ENCODE measurements at places on chromosomes 11 and 22. TPM values are rescaled to one million over a fixed set of nuclear protein-coding genes. Genes with fewer than 3 reads are reported as not detected.

GRCh38 chr22:24728790-24729637 lies 45.5 kb downstream of the PIWIL3 start:
- DNase-seq = no peak

GRCh38 chr11:60905047-60905446 lies 1.3 kb downstream of the PRPF19 start:
- DNase-seq = no peak

The SLC22A9 gene
- total RNA-seq = not detected

The CYP2D6 gene
- 2.3 TPM for total RNA-seq

The ARHGAP42 gene
- total RNA-seq = 35.5 TPM

The MOV10L1 gene
- total RNA-seq = not detected

- no peak for DNase-seq
Measured at GRCh38 chr11:57275582-57275981, 38.5 kb upstream of the APLNR start.

The TRIM21 gene
- total RNA-seq = 15.6 TPM

DNA sequence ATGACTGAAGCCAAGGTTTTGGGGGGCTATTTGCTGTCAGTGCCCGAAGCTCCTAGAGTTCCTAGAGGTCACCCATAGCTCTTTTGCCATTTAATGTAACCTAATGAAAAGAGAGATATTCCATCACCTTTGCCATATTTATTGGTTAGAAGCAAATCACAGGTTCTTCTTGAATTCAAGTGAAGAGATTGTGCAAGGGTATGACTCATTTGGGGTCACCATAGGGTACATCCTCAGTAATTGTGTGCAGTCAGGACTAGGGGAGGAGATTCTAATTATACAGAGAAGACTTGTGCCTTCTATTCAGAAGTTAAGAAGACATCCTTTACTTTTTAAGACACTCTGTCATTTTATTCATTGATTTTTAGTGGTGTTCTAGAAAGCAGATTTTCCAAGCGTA lies 6.9 kb upstream of the PRAME start:
- no peak for DNase-seq

GRCh38 chr11:119891055-119891768 lies 162.2 kb upstream of the NECTIN1 start:
- no peak for DNase-seq

The OSBP2 gene
- total RNA-seq = 3.6 TPM

The TEAD1 gene
- 75.1 TPM for total RNA-seq

DNA sequence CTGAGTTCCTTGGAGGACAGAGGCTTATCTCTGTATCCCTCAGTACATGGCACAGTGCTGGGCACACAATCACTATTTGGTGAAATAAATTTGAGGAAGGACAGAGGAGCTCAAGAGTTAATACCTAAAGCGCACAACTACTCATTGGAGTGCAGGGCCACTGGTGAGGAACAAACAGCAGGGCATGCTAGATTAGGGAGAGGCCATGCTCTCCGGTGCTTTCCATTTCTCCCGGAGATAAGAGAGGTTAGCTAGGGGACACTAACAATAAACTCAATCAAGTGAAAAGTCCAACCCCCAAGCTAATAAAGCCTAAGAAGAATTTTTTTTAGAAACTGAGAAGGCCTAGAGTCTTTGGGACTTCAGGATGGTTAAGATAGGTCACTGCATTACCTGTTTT lies 29.1 kb downstream of the NFRKB start:
- no peak for DNase-seq

DNA sequence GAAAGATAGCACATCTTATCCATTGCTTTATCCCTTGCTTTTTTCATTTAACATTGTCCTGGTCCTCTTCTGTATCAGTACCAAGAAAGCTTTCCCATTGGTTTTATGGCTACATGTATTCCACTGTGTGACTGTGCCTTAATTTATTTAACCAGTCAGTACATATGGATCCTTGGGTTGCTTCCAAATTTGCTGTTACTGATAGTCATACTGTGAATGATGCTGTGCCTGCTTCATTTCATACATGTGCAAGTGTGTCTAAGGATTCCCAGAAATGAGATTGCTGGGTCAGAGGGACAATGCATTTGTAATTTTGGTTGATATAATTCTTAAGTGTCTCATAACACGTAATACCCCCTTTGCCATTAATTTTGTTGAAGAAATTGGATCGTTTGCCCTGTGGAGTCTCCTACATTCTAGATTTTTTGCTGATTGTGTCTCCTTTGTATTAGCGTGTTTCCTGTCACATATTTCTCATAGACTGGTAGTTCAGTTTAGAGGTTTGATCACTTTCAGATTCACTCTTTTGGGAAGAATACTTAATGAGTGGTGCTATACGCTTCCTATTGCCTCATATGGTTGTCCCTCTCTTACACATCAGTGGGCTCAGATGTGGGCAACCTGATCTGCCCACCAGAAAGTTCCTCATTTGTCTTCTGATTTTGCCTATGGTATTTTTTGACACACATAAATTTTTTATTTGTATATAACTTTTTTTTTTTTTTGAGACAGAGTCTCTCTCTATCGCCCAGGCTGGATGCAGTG lies 35.3 kb downstream of the MYBPC3 start:
- no peak for DNase-seq

DNA sequence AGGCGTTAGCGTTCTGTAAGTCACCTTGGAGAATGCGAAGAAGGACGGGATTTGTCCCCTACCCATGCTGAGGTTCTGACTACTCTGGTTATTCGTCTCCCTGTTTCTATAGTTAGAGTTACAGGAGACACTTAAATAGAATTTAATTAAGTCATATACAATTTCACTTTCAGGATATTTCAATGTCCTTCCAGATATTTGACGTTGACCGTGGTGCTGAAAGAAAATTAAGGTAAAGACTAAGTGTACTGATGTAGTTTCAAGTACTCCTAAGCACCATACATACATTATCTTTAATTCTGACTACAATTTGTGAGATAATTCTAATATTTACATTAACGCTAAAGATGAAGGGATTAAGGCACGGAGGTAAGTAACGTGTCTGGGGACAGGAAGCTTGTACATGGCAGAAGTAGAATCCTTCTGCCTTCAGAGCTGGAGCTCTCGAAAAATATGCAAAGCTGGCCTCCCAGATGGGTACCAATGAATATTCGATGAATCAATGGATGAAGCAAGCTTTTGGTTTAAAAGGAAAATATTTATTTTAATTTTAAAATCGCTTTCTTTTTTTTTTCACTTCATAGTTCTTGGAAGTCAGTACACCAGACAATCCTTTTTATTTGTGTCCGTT lies 539 bp upstream of the SLC36A4 start:
- no peak for DNase-seq

DNA sequence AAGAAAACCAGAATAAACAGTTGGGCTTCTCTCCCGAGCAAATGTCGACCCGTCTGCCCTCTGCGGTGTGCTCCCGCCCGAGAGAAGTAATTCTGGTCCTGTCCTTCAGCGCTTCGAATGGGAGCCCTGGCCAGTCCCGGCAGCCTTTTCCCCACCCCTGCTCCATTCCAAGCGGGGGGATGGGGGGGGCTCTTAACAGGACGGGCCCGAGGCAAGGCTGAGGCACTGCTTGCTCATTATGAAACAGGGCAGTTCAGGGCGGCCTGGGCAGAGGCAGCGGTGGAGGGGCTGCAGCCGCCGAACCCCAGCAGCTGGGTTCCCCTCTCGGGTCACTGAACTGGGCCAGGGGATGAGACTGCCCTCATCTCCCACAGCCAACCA lies 9.1 kb downstream of the BACE1-AS start:
- peak; percentile 63 for DNase-seq

The FZD4 gene
- 4.5 TPM for total RNA-seq

The FREY1 gene
- total RNA-seq = 2.1 TPM

The PNPLA3 gene
- 17.5 TPM for total RNA-seq

The KRTAP5-2 gene
- not detected for total RNA-seq

Measured in H9 (cell line).